COLO829 (cell line): ENCODE measurements at places on chromosomes 12 and 14.

GRCh38 chr14:105055736-105056302 lies 9.4 kb downstream of the GPR132 start:
- DNase-seq: no peak

- peak; percentile 84 for DNase-seq
Measured at GRCh38 chr14:23327947-23328744, 6.9 kb downstream of the PABPN1 start.

DNA sequence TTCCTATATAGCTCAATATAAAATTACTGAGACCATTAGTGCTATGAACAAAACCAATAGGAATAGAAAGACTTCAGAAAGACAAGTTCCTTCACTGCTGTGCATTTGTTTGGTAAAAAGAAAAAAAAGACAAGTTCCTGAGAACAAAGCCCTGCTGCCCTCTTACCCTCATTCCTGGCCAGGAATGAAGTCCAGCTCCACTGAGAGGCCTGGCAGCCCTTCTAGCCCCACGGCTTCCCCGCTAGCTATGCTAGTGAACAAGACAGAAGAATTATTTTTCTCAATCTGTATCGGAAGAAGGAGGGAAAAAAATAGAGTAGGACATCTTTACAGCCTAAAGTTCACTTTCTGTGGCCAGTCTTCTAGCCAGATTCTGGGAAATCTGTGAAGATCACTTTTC lies 1.6 kb downstream of the MFAP5 start:
- DNase-seq: no peak

DNA sequence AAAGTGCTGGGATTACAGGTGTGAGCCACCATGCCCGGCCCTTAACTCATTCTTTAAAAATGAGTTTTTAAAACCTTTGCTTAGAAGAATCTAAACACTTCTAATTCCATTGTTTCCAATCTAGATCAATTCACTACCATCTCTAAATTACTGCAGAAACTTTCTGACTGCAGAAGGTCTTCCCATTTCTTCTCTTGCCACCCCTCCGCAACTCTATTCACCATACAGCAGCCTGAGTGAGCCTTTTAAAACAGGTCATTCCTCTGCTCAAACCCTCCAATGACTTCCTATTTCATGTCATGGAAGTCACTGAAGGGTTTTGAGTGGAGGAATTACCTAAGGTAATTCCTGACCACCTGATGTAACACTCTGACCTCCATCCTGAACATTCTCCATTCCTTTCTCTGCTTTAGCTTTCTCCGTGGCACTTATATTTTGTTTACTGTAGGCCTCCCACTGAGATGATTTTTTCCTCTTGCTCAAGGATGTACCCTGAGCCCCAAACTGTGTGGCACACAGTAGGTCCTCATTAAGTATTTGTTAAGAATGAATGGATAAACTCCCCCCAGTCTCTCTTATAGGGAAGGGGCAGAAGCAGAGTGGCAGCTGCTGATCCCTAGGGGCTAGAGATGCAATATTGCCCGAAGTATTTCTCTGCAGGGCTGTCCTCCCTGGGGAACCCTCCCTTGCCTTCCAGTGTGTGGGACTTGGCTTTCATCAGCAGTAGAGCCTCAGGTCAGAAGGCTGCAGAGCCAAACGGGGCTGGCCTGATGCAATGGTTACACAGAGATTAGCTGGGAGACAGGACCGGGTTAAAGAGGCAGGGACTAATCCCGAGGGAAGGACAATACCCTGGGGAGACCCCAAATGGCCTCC lies 1.2 kb downstream of the DDIT3 start:
- DNase-seq: no peak

DNA sequence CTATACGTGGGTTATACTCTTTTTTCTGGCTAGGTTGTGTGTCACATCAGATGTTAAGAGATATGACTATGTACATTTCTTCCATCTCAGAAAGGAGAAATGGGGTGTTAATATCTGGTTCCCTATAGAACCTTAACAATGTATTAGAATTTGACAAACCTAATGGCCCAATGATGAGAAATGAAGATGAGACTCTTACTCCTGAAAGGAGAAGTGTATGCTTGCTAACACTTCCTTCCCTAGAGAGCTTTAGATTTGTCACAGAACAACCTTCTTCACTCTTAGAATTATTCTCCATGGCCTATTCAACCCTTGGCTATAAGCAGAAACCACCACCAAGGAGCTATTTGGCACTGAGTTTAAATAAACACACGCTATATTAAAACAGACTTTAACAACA lies 839.6 kb downstream of the GALC start:
- DNase-seq: no peak

DNA sequence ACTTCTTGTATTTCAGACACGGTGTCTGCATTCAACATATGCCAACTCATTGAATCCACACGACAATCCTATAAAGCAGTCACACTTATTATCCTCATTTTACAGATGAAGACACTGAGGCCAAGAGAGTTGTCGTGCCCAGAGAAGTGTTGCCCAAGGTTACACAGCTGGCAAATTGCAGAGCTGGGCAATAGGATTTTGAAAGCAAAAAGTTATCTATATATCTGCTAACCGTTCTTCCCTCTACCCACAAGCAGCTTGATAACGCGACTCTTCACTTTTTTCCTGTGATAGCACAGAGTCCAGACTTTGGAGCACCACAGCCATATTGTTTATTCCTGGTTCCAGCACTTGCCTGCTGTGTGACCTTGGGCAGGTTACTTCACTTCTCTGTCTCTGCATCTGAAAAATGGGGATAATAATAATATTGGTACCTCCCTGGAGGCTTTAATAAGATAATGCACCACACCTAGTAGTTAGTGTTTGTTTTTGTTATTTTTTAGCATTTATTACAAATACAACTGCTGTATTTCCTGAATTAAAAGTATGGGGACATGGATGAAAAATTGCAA lies 82.2 kb downstream of the CHST11 start:
- DNase-seq: no peak

- no peak for DNase-seq
Measured at GRCh38 chr12:124232654-124232987, 62.3 kb upstream of the RFLNA start.

DNA sequence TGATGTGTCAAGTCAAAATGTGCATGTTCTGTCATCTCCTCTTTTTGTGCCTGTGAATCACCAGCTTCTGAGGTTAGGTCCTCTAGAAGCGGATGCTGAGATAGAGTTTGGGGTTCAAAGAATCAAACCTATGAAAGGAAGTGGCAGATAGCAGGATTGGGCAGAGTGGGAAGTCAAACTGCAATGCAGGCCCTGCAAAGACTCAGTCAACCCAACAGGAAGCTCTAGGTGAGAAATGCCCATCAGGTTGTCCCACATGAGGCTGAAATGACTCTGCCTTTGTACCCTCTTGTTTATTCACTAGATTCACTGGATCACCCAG lies 4.5 kb upstream of the MIA2 start:
- no peak for DNase-seq

DNA sequence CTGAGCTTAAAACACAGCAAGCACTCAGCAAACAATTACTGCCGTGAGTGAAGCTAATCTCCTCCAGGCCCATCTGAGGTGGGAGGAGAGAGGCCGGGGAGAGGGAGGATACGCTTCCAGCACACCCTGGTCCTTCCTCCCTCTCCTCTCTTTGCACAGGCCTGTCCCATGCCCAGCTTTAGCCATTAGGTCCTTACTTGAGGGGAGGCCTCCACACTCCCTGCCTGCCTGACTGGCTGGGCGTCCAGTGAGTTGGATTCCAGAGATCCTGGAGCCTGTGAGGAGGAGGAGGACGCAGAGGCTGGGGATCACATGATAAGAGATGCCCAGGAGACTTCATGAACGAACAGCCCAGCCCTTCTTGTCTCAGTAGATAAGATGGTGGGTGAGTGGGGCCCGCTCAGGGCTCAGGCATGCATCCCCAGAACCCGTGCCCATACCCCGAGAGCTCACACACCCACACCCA lies 65.1 kb upstream of the NCOR2 start:
- DNase-seq: no peak

DNA sequence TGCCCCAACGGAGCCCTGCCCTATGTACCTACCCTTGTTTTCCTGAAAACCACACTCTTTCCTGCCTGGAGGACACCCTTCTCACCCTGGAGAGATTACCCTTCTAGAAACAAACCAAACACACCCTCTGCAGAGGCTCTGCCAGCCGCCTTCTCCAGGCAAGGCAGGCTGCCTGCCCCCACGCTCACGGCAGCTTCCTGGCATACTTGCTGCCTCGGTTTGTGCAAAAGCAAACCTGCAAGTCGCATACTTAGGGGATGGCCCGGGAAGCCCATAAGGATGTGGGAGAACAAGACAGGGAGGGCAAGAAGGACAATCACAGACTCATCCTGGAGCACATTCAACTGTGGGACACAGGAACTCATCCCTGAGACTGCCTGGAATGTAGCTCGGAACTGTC lies 154.0 kb upstream of the DIO3 start:
- no peak for DNase-seq

- DNase-seq: peak; percentile 47
Measured at GRCh38 chr12:71556875-71557274, 106.8 kb downstream of the ZFC3H1 start.

DNA sequence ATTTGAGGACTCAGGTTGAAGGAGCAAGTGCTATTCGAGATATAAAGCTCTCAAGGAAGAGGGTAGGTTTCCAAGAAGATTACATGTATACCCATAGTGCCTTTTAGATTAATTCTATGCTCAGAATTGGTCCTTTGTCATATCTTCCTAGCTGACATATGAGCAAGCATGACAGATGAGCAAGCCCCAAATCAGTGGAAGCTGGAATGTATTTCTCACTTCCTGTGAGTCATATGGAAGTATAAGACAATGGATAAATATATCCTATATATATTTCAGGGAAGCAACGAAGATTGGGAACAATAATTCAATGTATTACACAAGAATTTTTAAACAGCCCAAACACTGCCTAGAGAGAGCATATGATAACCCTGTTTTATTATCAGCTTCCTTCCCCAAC lies 674.1 kb upstream of the ATXN7L3B start:
- peak; percentile 46 for DNase-seq

- DNase-seq: no peak
Measured at GRCh38 chr12:8082808-8083100, 680 bp downstream of the NECAP1 start.

DNA sequence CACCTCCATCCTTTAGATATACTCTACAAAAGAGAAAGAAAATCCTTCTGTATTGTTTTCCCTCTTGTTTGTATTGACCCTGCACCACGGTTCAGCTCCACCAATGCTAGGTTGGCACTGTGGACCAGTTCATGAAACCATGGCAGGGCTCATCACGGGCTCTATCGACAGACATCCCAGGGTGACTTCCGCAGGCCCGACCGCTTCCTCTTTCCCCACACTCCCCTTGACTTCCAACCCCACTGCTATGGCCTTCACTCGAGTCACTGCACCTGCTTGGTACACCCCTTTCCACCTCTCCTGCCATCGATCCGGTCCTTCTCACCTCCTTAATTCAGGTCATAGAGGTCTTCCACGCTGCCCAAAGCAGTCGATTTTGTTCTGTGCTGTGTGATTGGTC lies 21.2 kb upstream of the AKAP5 start:
- DNase-seq: no peak

DNA sequence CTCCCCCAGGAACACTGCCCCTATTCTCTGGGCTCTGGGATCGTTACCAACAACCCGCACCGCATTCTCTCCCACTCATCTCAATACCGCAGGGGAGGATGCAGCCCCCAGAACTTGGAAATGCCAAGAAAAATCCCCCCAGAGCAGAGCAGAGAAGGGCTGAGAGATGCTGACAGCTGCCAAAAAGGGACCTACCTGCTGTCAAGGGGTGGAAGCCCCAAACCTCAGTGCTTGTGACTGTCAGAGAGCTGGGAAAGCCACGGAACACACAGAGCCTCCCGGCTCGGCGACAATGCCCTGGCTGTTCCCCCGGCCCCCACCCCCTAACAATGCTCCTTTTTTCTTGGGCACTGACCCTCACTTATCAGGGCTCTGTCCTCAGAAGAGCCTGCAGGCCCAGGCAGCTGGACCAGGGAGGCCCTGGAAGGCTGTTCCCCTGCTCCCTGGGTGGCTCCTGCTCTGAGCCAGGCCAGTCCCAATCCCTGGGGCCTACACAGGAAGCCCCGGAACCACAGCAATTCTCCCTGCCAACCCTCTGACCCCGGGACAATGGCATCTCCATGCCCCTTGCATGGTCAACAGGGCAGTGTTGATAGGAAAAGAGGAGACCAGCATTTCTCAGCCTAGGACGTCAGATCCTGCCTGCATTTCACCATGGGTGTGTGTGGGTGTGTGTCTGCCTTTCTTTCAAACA lies 78.9 kb downstream of the ITPK1 start:
- peak; percentile 68 for DNase-seq

DNA sequence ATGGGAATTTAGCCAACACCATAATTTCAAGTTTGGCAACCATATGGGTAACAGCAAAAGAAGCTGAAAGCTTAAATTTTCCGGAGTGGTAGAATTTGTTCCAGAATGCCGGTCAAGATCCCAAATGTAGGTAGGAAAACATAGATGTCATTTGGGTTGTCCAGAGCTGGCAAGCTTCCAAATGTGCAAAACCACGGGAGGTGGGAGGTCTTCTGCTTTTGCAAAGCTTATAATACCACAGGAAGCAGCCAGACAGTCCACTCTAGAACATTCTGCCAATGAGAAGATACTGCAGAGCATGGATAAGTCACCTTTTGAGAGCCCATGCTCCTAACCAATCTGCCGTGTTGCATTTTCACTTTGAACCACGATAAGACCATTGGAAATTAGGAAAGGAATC lies 26.4 kb upstream of the BATF start:
- DNase-seq: no peak

GRCh38 chr12:45674181-45674977 lies 55.1 kb upstream of the ARID2 start:
- no peak for DNase-seq

DNA sequence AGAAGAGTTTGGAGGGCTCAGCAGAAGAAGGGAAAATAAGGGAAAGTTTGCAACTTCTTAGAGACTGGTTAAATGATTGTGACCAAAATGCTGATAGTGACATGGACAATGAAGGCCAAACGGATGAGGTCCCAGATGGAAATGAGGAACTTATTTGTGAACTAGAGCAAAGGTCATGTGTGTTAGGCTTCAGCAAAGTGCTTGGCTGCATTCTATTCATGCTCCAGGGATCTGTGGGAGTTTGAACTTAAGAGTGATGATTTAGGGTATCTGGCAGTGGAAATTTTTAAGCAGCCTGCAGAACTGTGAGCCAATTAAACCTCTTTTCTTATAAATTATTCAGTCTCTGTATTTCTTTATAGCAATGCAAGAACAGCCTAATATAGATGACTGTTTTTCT lies 88.9 kb upstream of the ARHGAP5 start:
- DNase-seq: no peak

DNA sequence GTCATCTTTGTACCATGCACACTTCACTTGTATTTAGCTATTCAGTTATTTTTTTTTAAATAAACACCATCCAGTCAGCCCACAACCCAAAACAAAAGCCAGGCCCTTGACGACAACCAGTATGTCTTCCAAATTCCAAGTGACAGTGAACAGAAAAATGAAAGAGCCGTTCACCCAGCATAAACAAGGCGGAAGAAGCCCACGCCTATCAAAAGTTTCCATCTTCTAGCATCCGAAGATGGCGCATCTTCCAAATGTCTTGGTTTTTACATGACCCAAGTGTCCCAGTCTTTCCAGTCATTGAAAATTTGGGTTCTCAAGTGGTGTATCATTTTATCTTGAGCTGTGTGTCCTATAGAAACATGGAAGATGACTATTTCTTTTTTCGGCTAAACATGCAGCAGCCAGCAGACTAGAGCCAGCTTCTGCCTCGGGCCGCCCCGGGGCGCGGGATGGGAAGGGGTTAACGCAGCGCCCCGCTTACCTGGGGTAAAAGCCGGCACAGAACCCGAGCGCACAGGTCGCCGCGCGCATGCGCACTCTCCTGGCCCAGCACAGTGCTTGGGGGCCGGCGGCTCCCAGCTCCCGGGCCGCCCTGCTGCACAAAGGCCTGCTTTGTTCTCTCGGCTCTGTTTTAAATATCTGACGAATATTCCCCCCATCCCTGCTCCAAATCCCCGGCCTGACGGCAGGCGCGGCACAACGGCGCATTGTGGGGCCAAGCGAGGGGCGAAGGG lies 164.8 kb downstream of the ZFP36L1 start:
- peak; percentile 99 for DNase-seq
